ENCODE measurements at places on chromosomes 11 and 22. TPM values are rescaled to one million over a fixed set of nuclear protein-coding genes. Genes with fewer than 3 reads are reported as not detected.

The AQP11 gene
- total RNA-seq = 0.51 TPM

DNA sequence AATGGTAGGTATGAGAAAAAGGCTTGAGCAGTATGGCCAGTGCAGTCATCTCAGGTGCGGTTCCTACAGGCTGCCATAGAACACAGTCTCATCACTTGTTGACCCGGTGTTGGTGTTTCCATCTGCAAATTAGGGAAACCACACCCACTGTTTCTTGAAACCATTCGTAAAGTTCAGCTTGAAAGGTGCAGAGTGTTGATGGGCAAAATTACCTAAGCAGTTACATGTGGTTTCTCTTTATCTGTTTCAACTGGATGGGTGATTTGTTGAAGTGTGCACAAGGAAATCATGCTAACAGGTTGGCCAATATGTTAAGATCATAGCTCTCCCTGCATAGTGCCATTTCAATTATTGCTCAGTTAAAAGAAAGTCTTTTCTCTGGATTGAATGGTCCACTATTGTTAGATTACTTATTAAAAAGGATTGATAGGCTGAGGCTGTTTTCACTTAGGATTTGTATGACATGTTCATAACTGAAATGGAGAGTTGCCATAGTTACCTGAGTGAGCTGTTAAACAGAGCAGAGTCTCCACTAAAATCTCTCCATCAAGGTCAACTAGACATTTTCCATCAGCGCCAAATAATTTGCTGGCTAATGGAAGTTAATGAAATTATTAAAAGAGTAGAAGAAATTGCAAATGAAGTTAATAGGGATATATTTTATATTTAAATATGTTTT lies 203.1 kb upstream of the MTMR2 start:
- no peak for DNase-seq

DNA sequence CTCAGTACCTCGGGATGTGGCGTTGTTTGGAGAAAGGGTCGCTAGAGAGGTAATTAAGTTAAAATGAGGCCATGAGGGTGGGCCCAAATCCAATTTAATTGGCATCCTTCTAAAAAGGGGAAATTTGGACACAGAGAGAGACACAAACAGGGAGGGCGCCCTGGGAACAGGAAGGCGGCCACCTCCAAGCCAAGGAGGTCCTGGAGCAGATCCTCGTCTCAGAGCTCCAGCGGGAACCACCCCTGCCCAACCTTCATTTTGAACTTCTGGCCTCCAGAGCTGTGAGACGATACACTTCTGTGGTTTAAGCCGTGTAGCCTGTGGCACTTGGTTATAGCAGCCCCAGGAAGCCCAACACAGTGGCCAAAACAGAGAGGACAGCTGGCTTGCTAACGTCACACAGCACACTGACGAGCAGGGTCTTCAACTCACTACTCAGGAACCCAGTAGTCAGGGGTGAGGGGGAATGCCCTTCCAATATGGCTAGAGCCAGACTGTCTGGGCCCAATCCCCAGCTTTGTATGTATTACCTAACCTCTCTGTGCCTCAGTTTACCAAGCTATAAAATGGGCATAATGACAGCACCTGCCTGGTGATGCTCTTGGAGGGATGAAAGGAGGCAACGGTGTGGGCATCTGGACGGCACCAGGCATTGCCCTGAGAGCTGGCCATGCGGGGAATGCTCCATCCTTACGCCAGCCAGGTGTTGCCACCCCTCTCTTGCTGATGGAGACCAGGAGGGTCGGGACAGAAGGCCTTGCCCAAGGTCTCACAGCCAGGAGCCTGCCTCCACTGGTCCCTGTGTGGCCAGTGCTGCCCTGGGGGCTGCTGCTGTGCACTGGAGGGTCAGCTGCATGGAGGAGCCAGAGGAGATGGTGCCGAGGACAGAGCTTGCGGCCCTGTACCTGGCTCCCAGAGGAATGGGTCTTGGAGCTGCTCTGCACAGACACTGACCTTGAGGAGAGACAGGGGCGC lies 53.3 kb upstream of the LINC01488 start:
- DNase-seq = no peak

GRCh38 chr11:117796456-117796871 lies 552 bp downstream of the DSCAML1 start:
- DNase-seq = no peak

GRCh38 chr22:38403812-38404211 lies 51.2 kb downstream of the KCNJ4 start:
- DNase-seq = no peak

GRCh38 chr11:87179621-87180020 lies 141.9 kb downstream of the TMEM135 start:
- no peak for DNase-seq

The NXPE1 gene
- not detected for total RNA-seq

- DNase-seq = peak; percentile 83
Measured at GRCh38 chr11:9535189-9535781, 38.2 kb upstream of the WEE1 start.

DNA sequence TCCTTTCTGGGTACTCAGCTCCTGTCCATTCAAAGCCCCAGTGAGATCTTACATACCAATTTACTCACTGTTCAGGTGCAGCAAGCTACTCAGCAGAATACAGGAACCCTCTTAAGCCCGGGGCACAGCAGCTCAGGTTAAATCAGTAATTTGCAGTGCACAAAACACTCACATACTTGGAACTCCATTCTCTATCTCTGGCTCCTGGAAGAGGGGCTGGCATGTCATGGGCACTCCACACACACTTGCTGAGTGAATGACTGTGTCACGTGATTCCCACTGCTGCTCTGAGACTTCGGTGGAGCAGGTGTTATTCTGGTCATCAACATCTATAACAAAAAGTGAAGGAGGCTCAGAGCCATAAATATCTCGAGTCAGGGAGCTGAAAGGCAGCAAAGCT lies 157.3 kb upstream of the BDNF start:
- DNase-seq = no peak

DNA sequence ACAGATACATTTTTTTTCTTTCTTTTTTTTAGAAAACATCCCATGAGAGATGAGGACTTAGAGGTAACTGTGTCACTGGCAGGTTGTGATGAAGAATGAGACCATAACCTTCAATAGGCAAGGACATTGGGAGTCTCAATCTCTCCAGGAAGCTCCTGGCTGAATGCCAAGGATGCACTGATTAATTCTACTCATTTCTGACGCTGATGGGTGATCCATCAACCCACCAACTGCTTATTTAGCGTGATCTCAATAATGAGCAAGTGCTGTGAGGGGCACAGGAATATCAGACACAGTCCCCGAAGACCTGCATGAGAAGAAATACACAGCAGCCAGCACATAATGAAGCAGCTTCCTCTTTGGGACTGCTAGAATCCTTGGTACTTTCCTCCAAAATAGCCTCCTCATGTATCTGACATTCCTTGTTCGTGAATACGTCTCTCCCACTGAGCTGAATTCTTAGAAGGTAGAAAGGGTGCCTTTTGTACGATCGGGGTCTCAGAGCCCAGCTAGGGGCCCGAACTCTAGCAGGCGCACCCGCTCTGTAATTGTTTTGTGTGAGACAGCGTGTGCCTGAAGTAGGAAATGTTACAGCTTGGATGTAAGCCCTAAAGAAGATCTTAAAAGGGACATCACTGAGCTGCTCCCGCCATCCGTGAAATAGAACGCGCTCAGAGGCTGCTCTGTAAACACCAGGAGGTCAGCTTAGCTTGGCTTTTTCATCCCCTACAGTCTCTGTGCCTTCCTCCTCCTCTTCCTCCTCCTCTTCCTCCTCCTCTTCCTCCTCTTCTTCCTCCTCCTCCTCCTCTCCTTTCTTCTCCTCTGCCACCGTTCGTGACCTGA lies 7.2 kb downstream of the CLMP start:
- no peak for DNase-seq

- DNase-seq = no peak
Measured at GRCh38 chr11:134097166-134097565, 28.3 kb downstream of the JAM3 start.

- no peak for DNase-seq
Measured at GRCh38 chr11:133677387-133677786, 145.1 kb upstream of the OPCML start.

The APOL5 gene
- total RNA-seq = not detected

- DNase-seq = no peak
Measured at GRCh38 chr11:94793002-94793401, 24.8 kb downstream of the AMOTL1 start.

DNA sequence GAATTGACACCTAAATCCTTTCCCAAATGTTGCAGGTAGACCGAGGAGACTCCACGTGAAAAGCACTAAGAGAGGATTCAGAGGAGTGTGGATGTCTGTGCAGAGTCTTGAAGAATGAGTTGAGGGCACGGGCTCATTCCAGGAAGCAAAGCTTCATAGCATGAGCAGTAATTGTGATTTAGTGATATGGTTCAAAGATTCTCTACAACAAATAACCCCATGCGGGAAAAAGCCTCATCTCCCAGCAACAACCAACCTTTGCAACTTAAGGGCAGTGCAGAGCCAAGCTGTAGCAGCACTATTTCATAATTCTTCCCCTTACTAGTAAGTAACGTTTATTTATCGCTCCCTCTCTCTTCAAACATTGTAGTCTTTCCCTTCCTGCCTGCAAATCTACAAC lies 87.5 kb upstream of the CLMP start:
- no peak for DNase-seq

GRCh38 chr11:9314291-9315077 lies at the start of gene TMEM41B:
TSS of gene TMEM41B (minus strand) at chr11:9314593. CDS start at chr11:9314441, 152 bp downstream.
- DNase-seq = peak; percentile 98

DNA sequence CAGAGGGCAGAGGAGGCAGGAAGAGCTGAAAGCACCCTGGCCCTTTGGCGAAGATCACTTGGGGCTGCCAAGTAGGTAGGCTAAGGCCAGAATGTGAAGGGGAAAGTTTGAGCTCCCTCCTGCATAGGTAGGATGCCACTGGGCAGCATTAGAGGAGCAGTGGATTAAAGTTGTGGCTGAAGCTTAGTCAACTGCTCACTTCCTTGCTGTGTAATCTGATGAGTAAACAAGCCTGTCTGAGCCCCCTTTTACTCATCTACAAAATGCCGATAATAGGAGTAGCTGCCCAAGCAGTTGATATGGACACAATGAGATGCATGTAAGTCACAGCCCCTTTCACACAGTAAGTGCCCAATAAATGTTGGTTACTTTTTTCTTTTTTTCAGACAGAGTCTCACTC lies 216.4 kb downstream of the MN1 start:
- no peak for DNase-seq

The IL17REL gene
- total RNA-seq = not detected

GRCh38 chr11:30855383-30856006 lies 269.3 kb upstream of the MPPED2 start:
- DNase-seq = no peak

The RAB6A gene
- total RNA-seq = 121 TPM

The LRP4 gene
- 11.5 TPM for total RNA-seq

The MRGPRE gene
- not detected for total RNA-seq

The RFPL3 gene
- total RNA-seq = not detected

DNA sequence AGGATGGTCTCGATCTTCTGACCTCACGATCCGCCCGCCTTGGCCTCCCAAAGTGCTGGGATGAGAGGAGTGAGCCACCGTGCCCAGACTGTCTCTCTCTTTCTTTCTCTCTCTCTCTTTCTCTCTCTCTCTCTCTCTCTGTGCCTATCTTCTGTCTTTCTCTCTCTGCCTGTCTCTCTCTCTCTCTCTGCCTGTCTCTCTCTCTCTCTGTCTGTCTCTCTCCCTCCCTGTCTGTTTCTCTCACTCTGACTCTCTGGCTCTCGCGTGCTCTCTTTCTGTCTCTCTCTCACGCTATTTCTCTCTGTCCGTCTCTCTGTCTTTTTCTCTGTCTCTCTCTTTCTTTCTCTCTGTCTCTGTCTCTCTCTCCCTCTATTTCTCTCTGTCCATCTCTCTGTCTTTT lies 3911.2 kb upstream of the OR11H1 start:
- DNase-seq = no peak

The TBX10 gene
- not detected for total RNA-seq

DNA sequence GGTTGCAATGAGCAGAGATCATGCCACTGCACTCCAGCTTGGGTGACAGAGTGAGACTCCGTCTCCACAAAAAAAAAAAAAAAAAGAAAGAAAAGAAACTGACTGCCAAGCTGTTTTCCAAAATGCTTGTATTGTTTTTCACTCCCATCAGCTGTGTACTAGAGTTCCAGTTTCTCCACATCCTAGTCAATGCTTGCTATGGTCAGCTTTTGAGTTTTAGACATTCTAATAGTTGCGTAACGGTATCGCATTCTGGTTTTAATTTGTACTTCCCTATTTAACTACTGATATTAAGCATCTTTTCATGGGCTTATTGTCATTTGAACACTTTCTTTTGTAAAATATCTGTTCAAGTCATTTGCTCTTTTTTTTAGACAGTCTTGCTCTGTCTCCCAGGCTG lies 55.7 kb downstream of the TSPAN18 start:
- DNase-seq = no peak

- DNase-seq = no peak
Measured at GRCh38 chr11:111845276-111846028, 25.9 kb downstream of the ALG9 start.

- no peak for DNase-seq
Measured at GRCh38 chr22:45188779-45189178, 25.1 kb downstream of the NUP50 start.

The KRTAP5-10 gene
- not detected for total RNA-seq

The DRG1 gene
- 76.7 TPM for total RNA-seq

The CRYBB3 gene
- total RNA-seq = not detected

GRCh38 chr11:61392981-61393595 lies 701 bp downstream of the TMEM216 start:
- DNase-seq = no peak

DNA sequence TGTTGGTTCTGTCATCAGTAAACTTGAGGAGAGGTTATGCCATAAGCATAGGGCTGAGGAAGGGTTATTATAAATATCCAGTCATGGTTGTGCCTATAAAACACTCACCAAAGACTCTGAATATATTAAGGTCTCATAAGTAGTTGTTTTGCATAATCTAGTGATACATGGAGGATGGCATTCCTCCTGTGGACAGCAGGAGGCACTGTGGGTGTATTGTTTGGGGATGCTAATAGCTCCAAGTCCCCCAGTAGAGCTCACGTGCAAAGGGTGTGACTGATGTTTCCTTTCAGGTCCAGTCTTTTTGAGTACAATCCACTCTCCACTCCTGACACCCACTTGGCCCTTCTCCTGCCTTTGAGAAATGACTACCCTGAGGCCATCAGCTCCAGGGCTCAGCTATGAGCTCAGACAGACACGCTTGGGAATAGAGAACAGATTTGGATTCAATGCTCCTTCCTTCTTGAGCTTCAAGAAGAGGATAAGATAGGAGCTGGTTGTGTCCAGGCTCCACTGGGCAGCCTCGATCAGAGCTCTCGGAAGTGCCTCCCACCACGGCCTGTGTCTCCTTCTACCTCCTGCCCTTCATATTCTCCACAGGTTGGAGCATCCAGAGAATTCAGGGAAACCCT lies 85.2 kb upstream of the IGLL5 start:
- no peak for DNase-seq

DNA sequence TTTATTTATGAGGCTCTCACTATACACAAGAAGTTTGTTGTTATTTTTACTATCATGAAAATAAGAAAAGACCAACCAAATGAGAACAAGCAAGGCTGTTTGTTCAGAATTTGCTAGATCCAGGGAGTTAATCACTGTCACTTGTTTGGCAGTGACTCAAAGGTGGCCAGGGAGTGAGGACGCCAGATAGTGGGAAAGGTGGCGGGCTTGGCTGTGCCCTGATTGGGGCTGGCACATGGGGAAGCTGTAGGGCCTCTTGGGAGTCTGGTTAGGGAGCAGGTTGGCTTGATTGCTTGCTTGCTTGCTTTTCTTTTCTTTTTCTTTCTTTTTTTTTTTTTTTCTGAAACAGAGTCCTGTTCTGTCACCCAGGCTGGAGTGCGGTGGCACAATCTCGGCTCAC lies 53.1 kb upstream of the SLC22A12 start:
- DNase-seq = no peak

GRCh38 chr11:35662061-35662648 lies 420 bp upstream of the TRIM44 start:
- DNase-seq = no peak

GRCh38 chr11:86948733-86949132 lies 6.5 kb downstream of the FZD4 start:
- DNase-seq = peak; percentile 29

Measured in heart right ventricle (tissue), 16 donors.